ENCODE measurements at places on chromosomes 7 and 10.
A peak's percentile ranks its signal among the peaks of the same experiment; 100 is the strongest.

- peak; percentile 79 for DNase-seq
These were observed 20.8 kb downstream of the RALA start for GRCh38 chr7:39644170-39644569.

GRCh38 chr10:122551450-122551849 is 9.1 kb upstream of the DMBT1 start:
- no peak for DNase-seq

GRCh38 chr10:96453856-96454583 is 59.7 kb downstream of the TLL2 start:
- no peak for DNase-seq

GRCh38 chr7:39152701-39153100 is 175.0 kb downstream of the POU6F2 start:
- DNase-seq = no peak

DNA sequence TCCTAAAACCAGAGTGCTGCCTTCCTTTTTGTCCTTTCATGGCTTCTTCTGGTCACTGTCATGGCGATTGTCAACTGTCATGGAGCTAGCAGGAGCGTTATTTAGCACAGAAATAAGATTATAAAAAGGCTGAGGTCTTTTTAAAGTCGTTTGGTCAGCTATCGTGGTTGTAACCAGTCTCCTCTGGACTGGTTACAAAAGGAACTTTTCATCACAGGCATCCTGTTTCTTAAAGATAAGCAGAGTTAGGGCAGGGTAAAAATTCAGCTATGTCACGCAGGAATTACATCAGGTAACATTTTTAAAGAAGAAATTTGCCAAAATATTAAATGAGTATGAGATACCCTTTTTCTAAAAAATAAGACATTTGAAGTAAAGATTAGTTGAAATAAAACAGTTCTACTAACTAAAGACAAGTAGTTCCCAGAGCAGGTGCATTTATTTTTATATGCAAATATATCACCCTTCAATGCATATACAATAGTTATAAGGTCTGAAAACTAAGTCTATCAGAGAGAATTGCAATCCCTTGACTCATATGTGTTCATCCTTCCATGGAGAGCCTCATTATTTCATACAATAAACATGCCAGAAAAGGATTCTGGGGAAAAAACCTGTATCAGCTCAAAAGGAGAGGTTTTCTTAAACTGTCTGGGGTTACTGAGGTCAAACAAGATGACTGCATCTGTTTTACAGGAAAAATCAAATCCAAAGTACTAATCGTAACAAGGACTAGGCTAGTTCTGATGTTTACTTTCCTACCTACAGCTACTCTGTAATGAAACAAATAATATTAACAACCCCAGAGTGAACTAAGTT is 20.9 kb downstream of the FAM24A start:
- DNase-seq = no peak

DNA sequence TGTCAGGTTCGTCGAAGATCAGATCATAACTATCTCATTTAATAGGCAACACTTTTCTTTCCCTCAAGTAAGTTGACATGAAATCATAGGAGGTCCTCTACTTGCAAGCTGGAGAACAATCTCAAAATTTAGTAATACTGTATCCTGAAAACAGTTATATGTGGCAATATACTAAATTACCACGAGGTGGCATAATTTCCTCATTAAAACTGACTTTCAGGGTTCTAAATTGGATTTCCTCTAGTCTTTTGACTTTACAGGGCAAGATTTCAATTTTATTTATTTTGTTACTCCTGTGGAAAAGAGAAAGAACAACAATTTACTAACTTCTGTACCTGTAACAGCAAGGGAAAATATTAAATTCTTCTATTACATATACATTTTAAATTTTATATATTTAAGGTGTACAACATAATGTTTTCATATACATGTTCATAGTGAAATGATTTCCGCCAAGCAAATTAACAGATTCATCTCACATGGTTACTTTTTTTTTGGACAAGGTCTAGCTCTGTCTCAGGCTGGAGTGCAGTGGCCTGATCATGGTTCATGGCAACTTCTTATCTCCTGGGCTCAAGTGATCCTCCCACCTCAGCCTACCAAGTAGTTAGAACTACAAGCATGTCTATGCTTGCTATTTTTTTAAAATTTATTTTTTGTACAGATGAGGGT is 53.4 kb upstream of the CYP2C18 start:
- DNase-seq = peak; percentile 8

DNA sequence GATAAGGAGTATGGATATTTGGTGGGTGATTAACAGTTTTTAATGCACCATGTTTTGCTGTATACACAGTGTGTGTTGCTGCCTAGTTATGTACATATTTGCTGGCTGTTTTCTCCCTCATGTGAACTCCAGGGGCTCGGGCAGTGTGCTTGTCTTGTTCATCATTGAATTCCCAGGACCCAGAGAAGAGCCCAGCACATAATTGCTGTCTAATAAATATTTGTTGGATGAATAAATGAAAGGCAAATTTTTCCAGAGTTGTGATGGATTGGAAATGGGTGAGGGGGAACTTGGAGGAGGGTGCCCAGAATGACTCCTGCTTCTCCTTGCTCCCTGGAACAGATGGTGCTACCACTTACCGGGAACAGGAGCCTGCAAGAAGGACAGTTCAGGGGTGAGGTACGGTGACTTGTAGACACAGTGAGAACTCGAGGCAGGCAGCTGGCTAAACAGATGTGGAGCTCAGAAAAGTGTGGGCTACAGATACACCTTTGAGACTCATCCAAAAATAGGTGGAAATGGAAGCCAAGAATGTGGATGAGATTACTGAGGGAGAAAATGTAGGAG is 586.8 kb upstream of the MGMT start:
- no peak for DNase-seq

DNA sequence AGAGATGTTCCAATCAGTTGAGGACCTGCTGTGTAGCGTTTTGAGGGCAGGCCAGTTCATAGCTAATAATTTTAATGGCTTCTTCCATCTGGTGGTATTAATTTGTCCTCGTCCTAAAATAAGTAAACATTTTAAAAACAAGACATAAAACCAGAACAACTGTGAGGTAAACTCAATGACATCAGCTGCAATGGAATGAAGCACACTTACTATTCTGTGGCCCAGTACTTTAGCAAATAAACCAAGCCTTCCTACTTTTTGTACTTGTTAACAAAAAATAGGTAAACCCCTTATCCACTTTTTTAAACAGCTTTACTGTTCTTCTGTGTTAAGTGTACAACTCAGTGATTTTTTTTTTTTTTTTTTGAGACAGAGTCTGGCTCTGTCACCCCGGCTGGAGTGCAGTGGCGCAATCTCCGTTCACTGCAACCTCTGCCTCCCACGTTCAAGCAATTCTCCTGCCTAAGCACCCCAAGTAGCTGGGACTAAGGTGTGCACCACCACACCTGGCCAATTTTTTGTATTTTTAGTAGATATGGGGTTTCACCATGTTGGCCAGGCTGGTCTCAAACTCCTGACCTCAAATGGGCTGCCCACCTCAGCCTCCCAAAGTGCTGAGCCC is 28.9 kb upstream of the FZD1 start:
- no peak for DNase-seq

GRCh38 chr7:98869597-98870120 is at the start of gene TMEM130:
Gene TMEM130 (minus strand): TSS chr7:98870014. CDS start chr7:98869861, 153 bp downstream.
- DNase-seq = no peak

DNA sequence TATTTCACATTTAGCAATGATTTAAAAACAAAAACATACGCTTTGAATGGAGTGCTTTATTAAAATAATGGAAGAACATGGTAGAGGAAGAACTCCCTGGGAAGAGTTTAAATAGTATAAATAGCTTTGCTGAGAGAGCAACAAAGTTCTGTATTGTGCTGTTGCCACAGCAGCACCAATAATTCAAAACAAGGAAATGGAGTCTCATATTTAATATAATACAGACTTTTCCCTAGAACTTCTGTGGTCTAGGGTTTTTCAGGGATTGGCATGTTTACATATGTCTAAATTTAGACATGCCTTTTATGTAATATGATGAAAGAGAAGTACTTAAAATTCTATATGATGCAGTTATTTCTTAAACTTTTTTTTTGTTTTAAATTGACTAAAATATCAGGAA is 217.2 kb upstream of the HDAC9 start:
- no peak for DNase-seq

DNA sequence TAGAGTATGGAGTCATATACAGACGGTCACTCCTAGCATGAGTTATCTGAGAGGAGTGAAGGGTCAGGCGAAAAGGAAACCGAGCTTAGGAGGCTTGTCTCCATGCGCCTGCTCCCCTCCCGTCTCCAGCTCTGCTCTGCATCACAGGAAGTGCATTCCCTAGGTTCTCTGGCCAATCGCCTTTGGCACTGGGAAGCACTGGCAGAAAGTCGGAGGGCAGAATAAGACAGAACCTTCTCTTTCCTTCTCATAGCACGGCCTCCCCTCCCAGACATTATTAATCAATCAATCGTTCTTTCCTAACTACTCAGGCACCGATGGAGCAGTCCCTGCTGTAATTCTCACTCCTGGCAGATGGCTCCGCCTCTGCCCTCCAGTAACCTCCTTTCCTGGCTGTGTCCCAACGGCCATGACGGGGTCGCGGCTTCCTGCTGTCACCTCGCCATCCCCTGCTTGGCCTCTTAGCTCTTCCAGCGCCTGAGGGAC is 177.1 kb downstream of the FRMD4A start:
- no peak for DNase-seq

DNA sequence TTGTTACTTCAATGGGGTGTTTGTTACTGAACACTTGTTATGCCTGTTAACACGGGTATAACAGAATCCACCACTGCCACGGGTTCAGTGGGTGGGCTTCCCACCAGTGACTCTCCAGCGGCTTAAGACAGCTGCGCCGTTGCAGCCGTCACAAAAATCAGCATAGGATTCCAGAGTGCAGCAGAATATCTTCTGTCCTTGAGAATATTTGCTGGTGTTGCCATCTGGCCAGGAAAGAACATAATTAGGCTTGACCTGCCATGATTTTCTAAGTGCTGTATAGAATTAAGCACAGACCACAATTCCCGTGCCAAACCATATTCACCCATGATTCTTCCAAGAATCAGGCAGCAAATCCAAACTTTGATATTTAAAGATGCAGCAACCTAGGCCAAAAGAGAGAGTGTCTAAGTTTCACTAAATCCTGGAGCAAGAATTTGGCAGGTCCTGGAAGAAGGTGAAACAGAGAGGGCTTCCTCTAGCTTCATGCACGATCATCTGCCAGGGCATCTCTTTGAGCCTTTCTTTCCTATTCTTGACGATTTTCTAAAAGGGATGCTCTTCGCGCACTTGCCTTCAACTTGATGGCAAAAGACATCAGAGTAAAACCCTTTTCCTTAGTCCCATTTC is 95.0 kb downstream of the FRMD4A start:
- no peak for DNase-seq

DNA sequence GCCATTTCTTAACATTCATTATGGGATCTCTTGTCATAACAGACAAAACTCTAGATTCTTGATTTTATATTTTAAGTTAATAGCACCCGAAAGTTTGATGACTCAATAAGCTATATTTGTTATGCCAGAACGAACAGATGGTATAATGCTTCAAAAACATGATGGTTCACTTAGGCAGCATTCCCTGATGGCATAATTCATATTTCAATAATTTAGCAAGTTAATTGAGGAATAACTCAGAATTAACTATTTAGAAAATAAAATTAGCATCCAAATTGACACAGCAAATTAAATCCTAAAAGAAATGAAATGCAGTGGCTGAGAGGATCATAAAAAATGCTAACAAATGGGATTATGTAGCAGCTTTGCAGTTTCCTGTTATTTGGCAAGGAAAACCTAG is 260.8 kb upstream of the MBL2 start:
- no peak for DNase-seq

GRCh38 chr10:77974396-77975074 is 48.0 kb upstream of the DLG5 start:
- peak; percentile 28 for DNase-seq
